BJ (cell line): ENCODE measurements at places on chromosomes 6 and 20.

DNA sequence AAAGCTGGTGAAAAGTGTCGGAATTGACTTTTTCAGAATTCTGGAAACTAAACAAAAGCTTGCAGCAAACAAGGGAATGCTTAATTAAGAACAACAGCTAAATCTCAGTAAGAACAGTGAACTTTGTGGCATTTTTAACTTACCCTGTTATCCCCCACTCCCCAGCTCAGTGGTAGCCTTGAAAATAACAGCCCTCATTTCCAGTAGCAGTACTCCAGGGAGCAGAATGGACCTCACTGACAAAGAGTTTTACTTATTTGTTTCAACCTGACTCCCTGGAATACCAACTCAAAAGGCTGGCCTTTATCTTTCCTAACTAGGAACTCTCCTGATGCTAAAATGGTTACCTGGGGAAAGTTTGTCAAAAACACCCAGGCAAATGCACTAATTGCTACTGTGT, 108.9 kb downstream of the IMPG1 start:
- DNase-seq = no peak

DNA sequence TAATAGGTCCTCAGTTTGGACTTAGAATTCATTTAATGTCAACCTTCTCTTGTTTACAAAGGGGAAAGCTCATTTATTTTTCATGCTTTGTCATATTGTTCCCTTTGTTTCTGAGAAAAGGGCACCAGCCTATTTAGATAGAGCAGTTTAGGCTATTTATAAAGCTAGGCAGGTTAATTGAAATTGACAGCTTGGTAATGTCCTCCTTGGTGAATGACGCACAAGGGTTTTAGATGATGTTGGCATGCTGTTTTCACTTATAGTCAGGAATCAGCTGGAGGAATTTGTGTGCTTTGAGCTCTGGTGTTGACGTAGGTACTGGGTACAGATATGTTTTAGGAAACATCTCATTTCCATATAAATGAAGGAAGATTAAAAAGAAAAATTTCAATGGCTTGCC, 45.2 kb downstream of the BCKDHB start:
- DNase-seq = no peak

DNA sequence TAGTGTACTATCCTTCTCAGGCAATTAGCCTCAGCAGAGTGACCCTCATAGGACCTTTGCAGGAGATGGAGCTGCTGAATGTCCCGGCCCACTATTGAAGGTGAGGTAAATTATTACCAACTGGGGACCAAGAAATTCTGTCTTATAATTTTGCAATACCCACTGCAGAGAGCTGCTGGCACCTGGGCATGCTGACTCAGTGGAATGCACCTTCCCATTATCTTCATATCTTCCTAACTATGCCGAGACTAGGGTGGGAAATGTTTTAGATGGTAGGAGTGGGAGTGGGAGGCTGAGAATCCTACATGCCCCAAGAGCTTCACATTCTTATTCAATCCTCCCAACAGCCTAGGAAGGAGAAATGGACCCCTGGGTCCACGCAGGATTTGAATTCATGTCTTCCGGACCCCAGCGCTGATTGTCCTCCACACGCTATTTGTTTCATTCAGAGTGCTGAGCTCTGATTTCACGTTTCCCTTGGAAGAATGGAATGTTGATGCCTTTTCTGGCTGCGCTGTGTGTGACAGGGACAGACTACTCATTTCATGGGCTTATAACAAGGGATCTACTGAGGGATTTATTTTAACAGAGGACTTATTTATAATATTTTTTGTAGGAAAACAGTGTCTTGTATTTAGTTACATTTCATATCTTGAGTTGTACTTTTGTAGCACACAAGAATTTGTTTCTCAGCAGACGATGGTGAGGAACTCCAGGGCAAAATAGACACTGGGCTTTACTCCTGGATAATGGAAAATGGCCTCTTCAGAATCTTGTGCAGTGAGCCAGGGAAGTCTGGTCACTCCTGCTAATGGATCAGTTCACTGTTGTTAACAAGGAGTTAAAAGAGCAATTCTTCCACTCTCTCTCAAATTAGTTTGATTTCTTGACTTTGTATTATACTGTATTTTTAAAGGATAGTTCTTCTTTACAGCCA, 66.4 kb downstream of the FYN start:
- DNase-seq = no peak

DNA sequence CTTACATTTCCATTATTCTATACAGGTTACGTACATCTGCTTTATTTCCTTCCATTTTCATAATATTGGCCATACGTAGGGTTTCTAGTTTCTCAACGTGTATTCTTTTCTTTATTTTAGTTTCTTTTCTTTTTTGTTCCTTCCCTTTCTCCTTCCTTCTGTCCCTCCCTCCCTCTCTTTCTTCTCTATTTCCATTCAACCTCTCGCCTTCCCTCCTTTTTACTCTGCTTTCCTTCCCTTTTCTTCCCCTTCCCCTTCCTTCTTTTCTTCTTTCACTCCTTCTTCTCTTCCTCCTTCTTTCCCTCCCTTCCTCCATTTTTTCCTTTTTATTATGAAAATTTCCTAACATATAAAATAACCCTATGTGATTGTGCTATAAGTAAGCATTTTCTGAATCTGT, 8.7 kb upstream of the HLA-G start:
- no peak for DNase-seq

GRCh38 chr20:10157549-10157948, 61.1 kb upstream of the SNAP25 start:
- no peak for DNase-seq
